ENCODE measurements at places on chromosomes 16 and 17.

GRCh38 chr17:21283482-21284318 is 811 bp upstream of the MAP2K3 start:
- no peak for DNase-seq

- no peak for DNase-seq
Measured at GRCh38 chr16:54540525-54541180, 254.1 kb upstream of the IRX3 start.

DNA sequence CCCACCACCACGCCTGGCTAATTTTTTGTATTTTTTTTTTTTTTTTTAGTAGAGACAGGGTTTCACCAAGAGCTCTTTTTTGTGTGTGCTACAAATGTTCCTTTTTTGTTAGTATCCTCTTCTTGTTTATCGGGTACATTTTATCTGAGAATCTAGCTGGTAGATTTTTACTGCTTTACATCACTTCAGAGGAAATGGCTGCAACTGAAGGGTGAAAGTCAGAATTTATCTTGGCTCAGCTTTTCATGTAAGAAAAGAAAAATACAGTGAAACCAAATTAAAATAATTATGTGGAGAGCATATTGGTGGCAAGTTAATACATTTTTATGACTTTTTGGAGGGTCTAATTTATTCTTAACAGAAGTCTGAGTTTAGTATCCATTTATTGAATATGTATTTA is 26.0 kb downstream of the CBFB start:
- DNase-seq: no peak

DNA sequence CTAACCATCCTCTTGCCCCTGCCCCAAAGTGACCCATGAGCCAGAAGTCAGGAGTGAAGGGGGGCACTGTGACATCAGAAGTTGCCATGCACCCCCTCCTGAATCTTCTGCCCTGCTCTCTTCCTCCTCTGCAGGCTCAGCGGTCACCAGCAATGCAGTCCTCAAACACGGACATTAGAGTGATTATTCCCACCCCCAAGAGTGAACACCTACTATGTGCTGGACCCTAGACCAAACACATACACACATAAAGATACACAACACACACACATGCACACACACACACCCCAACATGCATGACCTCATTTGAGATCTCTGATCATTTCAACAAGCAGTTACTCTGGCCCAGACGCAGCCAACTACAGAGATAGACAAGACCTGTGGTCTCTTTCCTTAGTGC is at the start of gene CDRT4:
TSS of gene CDRT4 (minus strand) at position 30 of the 400 bp plus-strand sequence. CDS start 27,383 bp downstream, outside the sequence.
- DNase-seq: no peak

DNA sequence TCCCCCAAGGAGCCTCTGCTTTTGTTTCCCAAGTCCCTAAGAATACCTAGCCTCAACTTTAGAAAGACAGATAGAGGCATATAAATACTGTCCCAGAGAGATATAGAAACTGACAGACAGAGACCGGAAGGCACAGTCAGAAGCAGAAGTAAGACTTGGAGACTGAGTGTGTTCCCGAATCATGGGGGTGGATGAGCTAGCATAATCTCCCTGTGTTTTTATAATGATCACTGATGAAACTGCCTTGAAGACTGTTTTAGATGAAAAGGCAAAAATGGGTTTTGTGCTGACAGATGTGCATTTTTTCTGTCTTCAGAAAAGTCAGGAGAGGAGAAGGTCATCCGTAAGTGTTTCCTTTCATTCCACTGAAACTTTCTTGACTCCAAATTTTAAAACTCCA is 8.3 kb upstream of the PSMD3 start:
- DNase-seq: no peak

DNA sequence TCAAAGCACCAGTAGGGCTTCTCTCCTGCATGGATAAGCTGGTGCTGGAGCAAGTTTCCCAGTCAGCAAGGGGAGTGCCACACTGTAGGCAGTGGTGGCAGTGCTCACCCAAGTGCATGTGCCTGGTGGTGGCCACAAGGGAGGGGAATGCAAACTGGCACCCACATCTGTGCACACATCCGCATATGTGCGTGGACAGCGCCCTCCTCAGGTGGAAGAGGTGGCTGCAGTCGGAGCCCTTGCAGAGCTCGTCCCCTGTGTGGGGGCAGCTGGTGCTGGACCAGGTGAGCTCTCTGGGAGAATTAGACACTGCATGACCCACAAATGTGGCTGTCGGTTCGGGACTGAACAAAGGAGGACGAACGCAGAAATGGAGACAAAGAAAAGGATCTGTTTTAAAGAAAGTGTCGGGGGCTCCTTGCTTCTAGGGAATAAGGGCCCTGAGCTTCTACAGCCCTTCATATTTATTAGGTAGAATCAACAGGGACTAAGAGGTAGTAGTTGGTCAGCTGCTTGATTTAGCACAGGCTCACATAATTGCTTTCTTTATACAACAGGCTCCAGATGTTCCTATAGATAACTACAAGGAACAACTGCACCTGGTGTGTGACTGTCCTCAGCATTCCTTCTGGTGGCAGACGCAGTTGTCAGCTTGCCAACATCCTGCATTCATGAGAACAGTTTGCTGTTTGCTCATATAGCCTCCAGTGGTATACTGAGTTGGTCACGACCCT is 5.3 kb upstream of the ZNF689 start:
- DNase-seq: peak; percentile 97

GRCh38 chr17:80327518-80327917 is 66.9 kb downstream of the RNF213 start:
- DNase-seq: no peak

GRCh38 chr16:48498769-48499631 is 111.0 kb downstream of the N4BP1 start:
- DNase-seq: no peak

DNA sequence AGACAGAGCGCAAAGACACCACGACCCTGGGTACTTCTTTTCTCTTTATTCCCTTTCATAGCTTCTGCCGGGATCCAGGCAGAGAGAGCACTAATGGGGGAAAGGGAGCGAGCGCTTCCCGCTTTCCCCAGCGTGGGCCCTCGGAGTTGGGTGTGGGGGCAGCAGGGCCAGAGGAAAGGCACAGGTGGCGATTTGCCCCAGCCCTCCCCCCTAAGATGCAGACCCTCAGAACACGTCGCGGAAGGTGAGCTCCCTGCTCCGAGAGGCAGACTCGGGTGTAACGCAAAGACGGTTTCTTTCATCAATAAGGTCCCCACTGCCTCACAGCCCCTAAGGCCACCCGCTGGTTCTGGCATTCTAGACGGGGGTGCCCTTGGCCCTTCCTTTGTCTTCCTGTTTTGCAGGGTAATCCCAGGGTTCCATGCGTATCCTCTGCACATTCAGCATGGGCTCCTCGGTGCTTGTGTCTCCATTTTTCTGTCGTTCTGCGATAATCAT is 570 bp upstream of the NME3 start:
- DNase-seq: no peak
